Stimulated activated CD4-positive, alpha-beta T cell treated with anti-CD3 and anti-CD28 coated beads, Interleukin-15, amount 100 ng/mL, for 1 hour (primary cell): ENCODE measurements at places on chromosomes 5 and 9.

GRCh38 chr5:137684761-137685160, 51.1 kb downstream of the KLHL3 start:
- DNase-seq, result no peak

DNA sequence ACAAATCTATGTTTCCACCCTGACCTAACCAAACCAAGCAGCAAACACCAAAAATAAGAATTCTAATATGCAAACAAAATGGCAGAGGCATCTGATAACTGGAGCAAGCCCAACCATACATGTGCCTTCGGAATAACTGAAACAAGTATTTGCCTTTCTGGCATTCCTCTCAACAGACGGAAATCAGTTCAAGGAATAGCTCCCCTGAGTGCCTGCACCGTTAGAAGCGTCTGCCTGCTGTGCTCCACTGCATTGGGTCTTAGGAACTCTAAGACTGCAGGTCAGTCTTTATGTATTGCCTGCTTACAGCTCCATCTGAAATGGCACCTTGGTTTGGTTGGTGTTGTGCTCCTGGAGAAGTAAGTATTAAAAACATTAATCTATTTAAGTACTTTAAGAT, 98.5 kb downstream of the MRPS27 start:
- no peak for DNase-seq

- DNase-seq, result no peak
Measured at GRCh38 chr5:89536020-89536419, 653.0 kb upstream of the MEF2C start.

DNA sequence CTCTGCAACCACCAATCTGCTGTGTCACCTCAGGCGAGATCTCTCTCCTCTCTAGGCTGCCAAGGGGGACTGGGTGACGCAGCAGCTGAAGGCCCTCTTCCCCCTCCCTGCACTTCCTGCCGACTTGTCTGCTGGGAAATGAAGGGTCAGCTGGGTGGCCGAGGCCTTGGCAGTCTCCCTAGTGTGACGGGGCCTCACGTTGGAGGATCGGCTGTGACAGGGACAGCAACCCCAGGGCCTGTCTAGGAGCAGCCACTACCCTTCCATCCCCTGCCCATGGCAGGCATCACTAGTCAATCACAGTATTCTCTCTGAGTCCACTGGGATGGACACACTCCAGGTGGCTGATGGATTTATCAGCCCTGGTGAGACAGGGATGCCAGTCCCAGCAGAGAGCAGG, 107.3 kb upstream of the SARDH start:
- no peak for DNase-seq

DNA sequence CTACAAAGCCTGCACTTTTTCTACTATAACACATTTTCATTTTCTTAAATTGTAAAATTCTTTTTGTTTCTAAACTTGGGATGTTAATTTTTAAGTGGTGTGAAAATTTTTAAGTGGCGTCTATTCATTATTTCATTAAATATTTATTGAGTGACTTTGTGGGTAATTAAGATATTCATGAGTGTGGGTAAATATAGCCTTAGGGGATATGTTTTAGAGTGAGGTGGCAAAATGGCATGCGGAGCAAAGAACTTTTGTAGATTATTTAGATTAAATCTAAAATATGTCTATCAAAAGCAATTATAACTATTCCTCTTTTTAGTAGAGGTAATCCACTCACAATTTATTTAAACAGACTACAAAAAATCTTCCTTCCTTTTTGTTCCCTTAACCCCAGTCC, 188.4 kb downstream of the PCSK1 start:
- no peak for DNase-seq

- DNase-seq, result no peak
Measured at GRCh38 chr5:110769000-110769681, 30.3 kb downstream of the SLC25A46 start.

DNA sequence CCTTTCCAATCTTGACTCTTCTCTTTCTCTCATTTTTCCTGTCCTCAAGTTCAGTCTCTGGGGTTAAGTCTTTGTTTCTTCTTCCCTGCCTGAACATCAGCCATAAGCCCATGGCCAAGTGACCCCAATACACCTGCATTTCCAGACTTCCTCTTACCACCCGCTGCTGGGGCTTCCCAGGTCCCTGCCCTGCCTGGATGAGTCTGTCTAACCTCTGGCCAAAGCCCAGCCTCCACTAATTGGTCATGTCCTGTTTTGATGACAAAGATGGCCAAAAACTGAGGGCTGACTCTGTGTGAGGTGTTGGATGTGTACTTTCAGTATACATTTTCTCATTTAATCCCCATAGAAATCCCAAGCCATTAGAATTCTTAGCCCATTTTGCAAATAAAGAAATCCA, 47.3 kb downstream of the SH3TC2 start:
- no peak for DNase-seq

GRCh38 chr5:56052735-56053134, 58.0 kb upstream of the IL6ST start:
- DNase-seq, result no peak

DNA sequence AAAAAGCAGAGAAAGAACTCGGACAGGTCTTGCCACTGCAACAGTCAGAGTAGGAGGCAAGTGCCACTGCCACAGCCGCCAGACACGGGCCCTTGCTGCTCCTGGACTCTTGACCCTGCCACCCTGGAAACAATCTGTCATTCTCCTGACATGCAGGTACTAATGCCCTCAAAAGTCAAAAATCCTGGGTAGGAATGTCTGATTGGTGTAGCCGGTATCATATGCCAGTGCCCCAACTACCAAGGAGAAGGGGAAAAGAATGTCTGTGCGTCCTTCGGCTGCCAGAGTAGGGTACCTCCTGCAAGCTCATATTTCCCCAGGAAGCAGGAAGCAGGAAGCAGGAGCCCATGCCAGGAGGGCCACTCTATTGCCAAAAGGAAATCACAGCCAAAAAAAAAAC, 30.5 kb upstream of the F2RL1 start:
- DNase-seq, result no peak

DNA sequence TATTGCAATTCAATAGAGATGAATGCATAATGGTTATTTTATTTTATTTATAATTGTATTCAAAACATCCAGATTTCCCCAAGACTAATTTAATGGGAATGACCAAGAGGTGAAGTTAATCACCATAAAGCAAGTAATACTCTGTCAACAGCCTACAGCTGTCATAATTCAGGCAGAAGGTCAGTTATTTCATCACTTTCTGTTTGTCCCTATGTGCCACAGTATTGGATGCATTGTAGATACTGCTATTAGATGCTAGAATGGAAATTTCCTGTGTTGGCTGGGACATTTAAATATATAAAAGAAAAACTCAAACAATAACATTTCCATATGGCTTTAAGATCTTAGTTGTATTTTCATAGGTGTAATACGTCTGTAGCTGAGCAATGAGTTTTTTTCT, 56.7 kb upstream of the MINAR2 start:
- DNase-seq, result no peak

- no peak for DNase-seq
Measured at GRCh38 chr5:76556511-76557221, 66.5 kb downstream of the F2RL2 start.

DNA sequence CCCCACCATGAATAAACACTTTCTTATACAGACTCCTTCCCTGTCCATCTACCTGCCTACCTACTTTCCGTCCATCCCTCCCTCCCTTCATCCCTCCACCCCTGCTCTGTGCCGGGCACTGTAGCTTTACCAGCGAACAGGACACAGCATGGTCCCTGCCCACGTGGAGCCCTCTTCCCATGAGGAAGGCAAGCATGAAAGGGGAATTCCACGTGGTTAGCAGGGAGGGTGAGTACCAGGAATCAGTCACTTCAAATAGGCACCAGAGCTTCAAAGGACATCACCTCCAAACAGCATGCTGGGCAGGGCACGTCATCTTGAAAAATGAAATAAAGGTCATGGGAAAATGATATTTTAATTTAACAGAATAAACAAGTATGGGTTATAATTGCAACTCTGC, 35.0 kb upstream of the TDRD7 start:
- DNase-seq, result no peak

DNA sequence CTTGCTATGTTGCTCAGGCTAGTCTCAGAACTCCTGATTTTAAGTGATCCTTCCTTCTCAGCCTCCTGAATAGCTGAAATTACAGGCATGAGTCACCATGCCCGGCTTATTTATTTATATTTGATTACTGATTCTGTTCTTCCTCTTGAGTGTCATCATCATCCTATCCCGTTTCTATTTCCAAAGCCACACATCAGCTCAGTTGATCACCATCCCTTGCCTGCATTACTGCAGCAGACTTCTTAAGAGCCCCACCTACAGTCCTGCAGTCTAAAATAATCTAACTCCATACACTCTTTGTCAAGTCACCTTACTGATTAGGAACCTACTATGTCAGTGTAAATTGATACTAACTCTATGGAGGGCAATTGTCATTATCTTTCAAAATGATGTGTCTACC, 138.9 kb upstream of the RAI14 start:
- no peak for DNase-seq

- no peak for DNase-seq
Measured at GRCh38 chr9:128428644-128429512, 8.2 kb downstream of the CERCAM start.

DNA sequence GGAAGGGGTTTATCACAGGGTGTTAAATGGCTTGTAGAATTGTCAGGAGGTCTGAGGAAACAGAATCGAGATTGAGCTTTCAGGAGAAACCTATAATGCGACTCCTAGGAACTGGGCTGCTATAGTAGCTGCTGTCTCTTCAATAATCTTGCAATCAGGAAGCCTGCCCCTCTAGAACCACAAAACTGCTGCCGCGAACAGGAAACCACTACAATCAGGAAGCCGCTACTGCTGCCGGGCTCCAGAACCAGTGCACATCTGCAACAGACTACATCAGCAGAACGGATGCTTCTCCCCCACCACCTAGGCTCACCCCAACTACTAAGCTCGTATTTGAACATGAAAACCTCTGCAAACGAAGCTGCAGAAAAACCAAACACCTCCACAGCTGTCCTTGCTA, 31.6 kb downstream of the TNFSF8 start:
- peak; percentile 34 for DNase-seq

DNA sequence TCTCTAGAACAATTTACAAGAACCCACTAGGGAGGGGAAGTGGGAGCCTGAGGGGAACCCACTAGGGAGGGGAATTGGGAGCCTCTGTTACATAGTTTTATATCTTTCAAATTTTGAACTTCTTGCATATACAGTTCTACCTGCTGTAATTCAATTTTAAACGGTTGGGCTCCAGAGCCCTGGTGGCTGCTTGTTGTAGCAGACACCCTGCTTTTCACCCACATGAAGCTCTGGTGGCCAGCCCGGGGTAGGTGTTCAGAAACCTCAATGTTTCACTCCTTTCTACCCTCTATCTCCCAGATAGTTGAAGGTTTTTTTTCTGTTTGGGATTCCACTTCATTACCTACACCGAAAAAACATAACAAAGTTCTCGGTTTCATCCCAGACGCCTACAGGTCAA, 124.4 kb downstream of the TMEM174 start:
- DNase-seq, result no peak

DNA sequence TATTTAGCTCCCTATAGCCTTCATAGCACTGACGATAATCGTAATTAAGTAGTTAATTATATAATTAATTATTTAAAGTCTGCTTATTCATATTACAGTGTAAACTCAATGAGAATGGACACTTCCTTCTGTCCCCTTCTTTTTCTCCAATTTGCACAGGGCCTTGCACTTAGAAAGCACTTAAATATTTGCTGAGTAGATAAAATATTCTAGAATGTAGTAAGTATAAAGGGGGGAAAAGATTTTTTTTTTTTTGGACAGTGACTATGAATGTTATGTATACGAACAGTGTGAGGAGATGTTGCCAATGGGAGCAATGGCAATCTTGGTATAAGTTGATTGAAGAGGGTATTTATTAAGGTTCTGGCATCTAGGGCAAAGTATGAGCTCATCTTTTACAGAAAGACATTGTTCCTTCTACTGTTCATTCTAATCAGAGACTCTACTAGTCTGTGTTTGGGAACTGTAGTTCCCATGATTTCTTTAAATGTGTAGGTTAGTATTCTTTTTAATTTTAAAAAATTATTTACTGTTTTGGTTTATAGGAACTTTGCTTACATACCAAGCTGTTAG, 49.4 kb downstream of the YTHDC2 start:
- DNase-seq, result no peak
